Lung microvascular endothelial cell (primary cell): ENCODE measurements at places on chromosomes 12 and 14. TPM values are rescaled to one million over a fixed set of nuclear protein-coding genes. Genes with fewer than 3 reads are reported as not detected.

TMEM233 gene
- 0.40 and 0.44 TPM in 2 replicates for total RNA-seq

KRT79 gene
- not detected in 2 replicates for total RNA-seq

DNA sequence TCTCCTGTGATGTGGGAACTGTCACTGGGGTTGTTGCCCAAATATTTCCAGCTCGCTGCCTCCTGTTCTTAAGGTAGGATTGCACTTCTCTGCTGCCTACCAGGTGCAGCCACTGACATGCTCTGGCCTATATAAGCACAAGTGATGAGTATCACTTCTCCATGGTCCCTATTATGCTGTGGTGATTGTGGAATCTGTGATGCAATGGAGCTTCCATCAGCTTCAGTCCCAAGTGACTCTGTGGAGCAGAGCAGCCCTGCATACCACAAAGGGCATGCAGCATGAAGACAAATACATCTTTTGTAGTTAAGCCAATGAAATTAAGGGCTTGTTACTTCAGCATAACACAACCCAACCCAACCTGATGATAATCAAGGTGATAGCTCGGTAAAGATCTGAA is 43.5 kb downstream of the CKAP4 start:
- DNase-seq = no peak

DNA sequence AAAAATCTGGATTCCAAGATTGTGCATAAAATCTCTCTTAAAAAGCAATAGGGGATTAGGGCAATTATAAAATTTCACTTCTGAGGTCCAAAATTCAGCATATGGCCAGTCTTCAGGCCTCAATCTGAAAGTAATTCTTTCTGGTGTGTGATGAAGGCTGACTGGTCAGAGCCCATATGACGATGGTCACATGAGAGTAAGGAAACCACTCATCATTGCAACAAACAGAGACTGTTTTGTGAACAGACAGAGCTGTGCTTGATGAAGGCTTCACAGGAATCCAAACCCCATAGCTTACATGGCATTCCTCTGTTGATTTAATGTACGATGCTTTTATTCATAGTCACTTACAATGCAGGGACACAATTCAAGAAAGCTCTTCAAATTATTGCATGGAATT is 238.1 kb downstream of the APAF1 start:
- DNase-seq = no peak

DNA sequence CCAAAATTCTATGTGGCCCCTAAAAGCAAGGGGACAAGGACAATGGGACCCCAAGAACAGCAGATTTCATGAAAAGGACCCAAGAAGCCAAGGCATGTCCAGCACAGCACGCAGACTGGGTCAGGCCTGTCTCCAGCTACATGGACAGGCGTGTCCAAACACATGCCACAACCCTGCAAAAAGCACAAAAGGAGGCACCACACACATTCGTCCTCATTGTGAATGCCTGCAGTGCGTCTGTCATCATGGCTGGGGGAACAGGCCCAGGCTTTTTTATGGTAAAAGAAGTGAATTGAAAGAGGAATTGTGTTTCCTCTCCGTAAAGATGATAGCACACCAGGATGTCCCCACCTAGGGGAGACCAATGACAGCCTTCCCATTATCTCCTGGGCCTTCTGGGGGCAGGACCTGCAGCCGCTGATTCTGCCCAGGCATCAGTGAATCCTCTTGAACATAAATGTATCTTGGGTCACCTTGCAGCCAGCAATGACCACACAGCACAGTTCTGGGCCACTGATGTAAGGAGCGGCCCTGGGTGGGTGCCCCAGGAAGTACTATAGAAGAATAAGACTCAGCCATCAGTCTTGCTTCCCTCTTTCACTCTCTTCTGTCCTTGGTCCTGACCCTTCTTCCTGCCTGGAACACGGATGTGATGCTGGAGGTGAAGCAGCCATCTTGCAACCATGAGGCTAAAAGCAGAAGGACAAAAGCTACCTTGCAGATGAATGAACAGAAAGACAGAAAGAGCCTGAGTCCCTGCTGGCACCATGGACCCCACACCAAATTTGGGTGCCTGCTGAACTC is 29.8 kb upstream of the C14orf180 start:
- DNase-seq = no peak

GRCh38 chr12:24363177-24363754 is 413.8 kb upstream of the SOX5 start:
- DNase-seq = no peak

GRCh38 chr12:6763380-6763779 is 2.8 kb upstream of the PTMS start:
- DNase-seq = no peak

- no peak for DNase-seq
Observed at GRCh38 chr12:100398307-100398706, 41.4 kb downstream of the SLC17A8 start.
